ENCODE measurements at places on chromosomes 4 and X.

- DNase-seq: no peak
Observed at GRCh38 chr4:60016971-60017370, 1183.2 kb upstream of the ADGRL3 start.

DNA sequence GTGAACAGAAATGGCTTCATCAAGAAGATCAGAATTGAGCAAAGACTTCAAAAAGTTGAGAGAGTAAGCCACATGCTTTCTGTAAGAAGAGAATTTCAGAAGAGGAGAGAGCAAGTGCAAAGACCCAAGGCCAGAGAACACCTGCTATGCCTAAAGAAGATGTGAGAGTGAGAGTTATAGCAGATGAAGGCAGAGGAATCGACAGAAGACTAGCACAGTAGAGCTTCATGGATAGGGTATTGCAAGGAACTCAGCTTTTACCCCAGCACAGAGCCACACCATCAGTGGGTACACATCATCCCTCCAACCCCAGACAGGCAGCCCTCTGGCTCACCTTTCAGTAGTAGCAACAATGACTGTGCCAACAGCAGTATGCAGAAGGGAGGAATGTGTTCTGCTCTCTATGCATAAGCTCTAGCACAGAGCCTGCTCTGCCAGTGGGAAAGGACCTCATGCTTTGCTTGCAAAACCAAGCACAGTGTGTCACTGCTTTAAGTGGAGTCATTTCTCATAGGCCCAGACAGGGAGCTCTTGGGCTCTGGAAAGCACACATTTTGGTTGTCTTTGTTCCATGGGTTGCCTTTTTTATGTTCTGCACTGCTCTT is 318.6 kb downstream of the NAF1 start:
- DNase-seq: no peak

DNA sequence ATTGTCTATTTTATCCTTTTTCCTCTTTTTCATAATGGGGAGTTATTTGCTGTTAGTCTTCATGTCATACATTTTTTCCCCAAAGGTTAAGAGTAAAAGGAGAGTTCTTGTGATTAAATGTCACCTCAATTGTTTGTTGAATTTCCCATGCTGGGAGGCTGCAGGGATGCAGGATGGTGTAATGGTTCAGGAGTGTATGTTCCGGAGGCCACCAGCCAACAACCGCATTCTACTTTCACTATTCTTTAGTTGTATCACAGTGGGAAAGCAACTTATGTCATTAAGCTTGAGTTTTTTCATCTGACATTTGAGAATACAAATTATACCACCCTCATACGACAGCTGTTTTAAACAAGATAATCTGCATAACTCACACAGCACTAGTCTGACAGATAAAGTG is 15.4 kb downstream of the AFP start:
- no peak for DNase-seq

- no peak for DNase-seq
Observed at GRCh38 chrX:333611-334311, 15.2 kb upstream of the GTPBP6 start.

GRCh38 chrX:118495958-118496762 is 545 bp downstream of the DOCK11 start:
- DNase-seq: peak; percentile 51

DNA sequence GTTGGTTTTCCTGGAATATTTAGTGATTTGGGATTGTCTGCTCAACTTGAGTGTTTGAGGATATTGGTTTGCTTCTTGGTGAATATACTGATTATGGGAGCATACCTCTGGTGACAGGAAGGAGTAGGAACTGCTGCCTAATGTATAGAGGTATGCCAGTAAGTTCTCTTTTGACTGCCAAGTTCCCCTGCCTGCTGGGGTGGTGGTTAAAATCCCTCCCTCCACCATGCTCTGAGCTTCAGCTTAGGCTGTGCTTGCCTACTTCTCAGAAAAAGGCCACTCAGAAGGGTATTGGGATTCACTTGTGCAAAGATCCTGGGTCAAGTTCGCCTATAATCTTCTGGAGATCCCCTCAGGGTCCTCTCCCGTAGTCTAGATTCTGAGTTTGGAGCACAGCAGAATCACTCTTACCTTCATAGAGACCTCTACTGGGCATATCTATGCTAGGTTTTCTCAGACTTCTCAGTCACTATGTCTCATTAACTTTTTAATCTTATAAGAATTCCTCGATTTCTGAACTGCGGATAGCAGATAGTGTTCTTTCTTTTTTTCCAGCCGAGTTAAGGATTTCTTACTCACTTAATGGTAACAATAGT is 44.7 kb upstream of the DCK start:
- no peak for DNase-seq

DNA sequence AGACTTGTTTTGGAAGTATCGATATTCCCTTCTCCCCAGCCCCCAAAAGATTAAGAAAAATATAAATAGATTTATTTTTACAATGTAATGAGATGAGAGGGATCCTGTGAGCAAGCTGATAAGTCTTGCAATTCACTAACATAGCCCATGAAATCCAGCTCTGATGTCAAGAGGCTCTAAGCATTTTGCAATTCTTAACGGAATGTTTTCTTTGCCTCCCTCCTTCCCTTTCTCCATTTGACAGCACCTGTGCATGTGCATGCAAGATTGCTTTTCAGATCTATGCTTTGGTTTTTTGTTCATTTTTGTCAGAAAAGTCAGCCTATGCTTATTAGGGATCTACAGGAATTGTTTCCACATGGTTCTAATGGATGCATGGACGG is 169.9 kb downstream of the SLIT2 start:
- DNase-seq: no peak

DNA sequence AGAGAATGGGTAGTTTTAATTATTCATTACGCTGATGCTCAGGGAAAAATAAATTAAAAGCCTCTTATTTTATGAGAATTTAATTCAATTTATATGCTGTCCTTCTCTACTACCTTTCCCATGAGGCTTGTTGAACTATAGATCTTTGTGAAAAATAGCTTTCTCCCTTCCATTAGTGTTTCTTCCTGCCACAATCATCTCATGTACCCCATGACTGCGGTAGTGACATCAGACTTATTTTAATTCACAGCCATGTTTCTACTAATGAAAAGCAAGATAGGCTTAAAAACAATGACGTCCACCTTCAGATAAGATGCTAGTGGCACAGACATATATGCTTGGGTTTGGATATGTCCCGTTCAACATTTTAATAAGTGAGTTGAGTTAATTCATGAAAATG is 87.4 kb upstream of the TMEM47 start:
- DNase-seq: no peak

DNA sequence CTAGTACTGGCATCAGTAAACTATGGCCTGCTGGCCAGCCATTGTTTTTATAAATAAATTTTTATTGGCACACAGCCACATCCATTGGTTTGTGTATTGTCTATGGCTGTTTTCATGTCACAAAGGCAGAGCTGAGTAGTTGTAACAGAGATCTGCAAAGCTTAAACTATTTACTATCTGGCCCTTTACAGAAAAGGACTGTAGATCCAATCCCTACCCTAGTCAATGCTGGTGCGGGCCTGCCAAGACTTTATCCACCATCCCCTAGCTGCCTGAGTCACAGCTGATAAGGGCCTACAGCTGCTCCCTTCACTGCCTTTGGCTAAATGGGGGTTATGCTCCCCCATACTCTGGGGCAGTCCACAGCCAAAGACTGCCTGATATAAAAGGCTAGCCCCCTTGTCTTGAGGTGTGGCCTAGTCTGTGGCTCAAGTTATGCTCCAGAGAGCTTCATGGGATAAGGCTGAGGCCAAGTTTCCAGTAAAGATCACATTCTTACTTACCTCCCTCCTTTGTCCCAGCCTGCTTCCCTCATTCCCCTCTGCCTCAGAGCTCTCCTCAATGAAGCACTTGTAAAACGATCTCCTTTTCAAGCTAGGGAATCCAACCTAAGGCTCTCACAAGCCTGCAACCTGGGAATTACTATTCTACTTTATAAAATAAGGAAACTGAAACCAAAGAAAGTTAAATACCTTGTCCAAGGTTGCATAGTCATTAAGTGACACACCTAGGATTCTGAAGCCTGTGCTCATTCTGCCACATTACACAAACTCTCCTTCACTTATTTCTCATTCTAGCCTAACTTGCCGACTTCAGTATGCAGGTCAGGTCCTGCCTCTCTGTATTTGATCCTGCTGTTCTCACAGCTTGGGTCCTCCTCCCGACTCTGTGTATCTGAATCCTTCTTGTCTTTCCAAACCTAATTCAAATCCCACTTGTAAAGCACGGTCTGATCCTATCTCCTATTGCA is 20.7 kb downstream of the ACE2 start:
- DNase-seq: no peak

GRCh38 chrX:31423609-31424189 is 351.9 kb upstream of the FTHL17 start:
- no peak for DNase-seq

DNA sequence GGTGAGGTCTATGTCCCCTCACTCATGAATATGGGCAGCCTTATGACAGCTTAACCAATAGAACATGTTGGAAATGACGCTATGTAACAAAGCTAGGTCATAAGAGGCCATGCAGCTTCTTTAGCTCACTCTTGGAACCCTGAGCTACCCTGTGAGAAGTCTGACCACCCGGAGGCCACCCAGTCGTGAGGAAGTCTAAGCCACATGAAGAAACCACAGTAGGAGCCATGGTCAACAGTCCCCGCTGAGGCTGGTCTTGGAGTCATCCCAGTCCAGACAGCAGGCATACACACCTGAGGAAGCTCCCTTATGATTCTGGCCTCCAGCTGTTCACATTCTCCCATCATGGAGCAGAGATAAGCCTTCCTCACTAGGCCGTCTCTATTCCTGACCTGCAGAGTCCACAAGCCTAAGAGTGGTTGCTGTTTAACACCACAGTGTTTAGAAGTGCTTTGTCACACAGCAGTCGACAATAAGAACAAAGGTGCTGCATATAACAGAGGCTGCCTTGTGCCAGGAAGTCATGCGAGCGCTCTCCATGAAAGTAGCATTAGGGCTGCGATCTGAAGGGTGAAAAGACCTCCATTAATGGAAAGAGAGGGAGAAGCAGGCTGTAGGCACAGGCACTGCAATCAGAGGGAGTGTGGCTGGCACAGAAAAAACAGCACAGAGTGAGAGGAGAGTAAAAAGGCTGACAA is 38.2 kb downstream of the TSPAN5 start:
- DNase-seq: no peak

DNA sequence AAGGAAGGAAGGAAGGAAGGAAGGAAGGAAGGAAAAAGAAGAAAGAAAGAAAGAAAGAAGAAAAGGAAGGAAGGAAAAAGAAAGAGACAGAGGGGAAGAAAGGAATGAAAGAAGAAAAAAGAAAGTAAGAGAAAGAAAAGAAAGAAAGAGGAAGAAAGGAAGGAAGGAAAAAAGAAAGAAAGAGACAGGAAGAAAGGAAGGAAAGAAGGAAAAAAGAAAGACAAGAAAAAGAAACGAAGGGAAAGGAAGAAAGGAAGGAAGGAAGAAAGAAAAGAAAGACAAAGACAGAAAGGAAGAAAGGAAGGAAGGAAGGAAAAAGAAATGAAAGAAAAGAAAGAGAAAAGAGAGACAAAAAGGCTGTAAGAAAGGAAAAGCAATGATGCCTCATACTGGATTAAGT is 101.1 kb upstream of the PPP2R3B start:
- no peak for DNase-seq

DNA sequence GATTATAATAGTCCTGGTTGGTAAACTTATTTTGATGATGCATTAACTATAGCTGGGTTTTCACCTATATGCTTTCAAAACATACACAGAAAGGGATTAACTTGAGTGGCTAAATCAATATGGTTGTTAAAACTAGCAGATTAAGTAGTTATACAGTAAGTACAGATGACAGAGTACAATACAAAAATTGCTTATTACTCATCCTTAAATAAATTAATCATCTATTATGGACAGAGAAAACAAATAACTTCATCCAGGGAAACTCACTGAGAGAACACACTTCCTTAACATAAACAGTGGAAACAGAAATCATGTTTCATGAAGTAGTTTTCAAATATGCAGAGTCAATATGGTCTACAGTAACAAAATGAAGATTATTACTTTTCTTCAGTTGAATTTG is 133.4 kb downstream of the AREG start:
- no peak for DNase-seq

DNA sequence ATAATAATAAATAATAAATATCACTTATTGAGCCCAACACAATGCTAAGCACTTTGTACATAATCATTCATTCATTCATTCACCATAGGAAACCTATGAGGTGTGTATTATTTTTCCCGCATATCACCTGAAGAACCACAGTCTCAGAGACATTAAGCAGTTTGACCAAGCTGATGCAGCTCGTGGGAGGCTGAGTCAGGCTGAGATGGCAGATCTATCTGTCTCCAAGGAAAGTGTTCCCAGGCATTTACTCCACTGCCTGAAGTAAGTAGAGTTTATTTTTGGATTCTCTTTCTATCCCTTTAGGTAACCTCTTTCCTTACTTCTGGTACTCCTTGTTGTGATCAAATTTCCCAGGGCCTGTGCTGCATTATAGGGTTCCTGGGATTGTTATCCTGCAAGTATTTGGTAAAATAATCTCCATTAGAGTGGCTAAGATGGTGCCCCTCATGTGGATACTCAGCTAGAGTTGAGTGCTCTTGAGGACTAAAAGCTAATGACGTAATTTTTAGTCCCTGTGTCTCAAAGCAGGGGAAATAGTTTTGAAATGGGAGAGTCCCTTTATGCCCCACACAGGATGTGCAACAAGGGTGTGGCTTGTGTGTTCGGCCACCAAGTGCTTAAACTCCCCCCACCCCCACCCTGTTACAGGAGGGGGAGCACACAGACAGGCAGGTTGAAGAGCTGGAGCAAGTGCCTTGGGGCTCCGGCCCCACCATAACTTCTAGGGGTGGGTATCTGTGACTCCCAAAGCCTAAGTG is 467.0 kb downstream of the STIM2 start:
- no peak for DNase-seq

- DNase-seq: no peak
Observed at GRCh38 chr4:148849581-148849980, 407.4 kb upstream of the NR3C2 start.

- DNase-seq: no peak
Observed at GRCh38 chr4:27764526-27764837, 903.8 kb downstream of the STIM2 start.

- DNase-seq: no peak
Observed at GRCh38 chr4:10831727-10832408, 147.3 kb upstream of the CLNK start.

- DNase-seq: peak; percentile 8
Observed at GRCh38 chr4:55435141-55435841, 39.5 kb downstream of the TMEM165 start.

DNA sequence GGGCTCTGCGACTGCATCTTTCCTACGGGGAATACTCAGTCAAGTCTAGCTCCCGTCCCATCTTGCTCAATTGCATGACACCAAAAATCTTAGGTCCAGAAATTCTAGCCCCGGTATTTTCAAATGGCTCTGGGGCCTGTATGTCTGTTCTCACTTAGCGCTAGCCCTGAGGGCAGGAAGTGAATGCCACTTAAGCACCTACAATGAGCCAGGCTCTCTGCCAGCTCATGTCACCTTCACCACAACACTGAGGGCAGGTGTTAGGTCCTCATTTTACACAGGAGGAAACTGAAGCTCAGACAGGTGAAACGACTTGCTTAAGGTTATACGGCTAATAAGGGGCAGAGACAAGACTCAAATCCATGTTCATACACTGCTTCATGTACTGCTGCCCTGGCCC is 282.8 kb downstream of the PPP1R2C start:
- DNase-seq: no peak
